ENCODE measurements at places on chromosomes 5 and 9. TPM values are rescaled to one million over a fixed set of nuclear protein-coding genes. Genes with fewer than 3 reads are reported as not detected.

GRCh38 chr5:160702934-160703333 is 149.1 kb downstream of the ATP10B start:
- no peak for DNase-seq

DNA sequence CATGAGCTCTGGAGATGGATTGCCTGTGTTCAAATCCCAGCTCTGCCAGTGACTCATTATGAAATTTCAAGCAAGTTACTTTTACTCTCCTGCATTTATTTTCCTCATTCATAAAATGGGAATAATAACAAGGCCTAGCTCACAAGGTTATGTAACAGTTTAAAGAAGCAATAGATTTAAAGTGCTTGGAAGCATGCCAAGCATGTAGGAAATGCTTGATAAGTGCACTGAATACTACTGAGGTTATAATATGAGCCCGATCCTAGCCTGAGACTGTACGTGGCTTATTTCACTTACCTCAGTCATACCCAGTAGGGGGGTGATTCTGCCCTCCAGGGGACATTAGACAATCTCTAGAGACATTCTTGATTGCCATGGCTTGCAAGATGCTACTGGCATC is 734.1 kb upstream of the WWC1 start:
- DNase-seq: no peak

DNA sequence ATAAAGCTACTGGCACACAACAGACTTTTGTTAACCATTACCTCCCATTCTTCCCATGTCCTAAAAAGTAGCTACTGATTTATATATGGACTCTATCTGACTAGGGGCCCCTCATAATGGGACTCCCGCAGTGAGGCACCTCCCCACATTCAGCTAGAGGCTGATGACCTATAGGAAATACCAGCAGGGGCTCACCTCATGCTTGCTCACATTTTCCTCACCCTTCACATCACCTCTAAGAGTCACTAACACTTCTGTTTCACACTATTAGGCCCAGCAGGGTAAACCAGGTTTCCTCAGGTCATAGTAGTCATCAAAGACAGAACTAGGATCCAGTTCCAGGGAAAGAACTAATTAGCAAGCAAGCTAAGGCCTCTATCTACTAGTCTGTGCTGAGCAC is 60.7 kb downstream of the PRELID2 start:
- no peak for DNase-seq

DNA sequence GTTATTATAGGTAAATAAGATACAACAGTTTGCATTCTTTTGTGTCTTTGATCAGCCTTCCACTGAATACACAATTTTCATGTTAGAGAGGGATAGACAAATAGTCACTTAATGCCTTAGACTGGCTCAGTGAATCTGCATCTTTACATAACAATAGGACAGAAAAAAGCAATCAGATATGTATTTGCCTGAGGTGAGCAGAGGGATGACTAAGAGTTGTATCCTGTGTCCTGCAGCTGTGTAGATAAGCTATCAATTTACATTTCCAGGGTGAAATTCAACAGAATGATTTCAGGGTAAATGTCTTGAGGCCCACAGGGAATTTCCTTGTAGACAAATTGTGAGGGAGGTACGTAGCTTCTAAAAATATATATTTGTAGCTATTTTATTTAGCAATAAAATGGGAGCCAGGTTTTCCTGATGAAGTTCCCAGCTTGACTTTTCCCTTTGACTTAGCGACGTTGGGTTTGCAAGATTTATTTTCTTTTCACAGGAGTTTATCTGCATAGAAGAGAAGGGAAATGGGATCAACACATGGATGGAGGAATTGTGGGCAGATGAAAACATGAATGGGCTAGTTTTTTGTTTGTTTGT is 586.1 kb upstream of the CDH6 start:
- DNase-seq: no peak

DNA sequence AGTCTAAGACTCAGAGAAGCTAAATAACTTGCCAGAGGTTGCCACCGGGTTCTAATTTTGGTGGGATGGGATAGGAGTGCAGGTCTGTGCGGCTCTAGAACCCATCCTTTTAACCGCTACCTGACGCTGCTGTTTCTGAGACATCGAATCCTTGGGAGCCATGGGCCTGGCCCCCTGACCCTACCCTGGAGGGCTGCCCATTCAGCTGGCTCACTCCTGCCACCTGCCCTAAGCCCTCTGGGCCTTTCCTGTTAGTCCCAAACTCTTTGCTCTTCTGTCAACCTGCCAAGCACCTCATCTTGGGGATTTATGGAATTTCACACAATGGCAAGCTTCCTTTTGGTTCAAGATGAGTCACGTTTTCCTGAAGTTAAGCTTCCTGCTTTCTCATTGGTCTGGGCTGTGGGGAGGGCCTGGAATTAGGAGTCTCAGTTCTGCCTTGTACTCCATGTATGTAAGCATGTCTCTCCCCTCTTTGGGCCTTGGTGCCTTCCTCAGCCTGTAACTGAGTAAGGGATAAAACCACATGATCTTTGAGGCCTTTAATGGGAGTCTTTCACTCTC is 26.6 kb downstream of the ENHO start:
- DNase-seq: peak; percentile 74

DNA sequence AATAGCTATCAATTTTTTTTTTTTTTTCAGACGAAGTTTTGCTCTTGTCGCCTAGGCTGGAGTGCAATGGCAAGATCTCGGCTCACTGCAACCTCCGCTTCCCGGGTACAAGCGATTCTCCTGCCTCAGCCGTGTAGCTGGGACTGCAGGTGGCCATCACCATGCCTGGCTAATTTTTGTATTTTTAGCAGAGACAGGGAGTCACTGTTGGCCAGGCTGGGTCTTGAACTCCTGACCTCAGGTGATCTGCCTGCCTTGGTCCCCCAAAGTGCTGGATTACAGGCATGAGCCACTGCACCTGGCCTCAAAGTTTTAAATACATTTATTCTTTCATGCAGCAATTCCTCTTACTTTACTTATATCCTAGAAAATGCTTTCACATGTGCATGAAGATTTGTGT is 17.6 kb downstream of the TRIM14 start:
- no peak for DNase-seq

- peak; percentile 26 for DNase-seq
Observed at GRCh38 chr5:163964671-163965070, 459.3 kb downstream of the MAT2B start.

DNA sequence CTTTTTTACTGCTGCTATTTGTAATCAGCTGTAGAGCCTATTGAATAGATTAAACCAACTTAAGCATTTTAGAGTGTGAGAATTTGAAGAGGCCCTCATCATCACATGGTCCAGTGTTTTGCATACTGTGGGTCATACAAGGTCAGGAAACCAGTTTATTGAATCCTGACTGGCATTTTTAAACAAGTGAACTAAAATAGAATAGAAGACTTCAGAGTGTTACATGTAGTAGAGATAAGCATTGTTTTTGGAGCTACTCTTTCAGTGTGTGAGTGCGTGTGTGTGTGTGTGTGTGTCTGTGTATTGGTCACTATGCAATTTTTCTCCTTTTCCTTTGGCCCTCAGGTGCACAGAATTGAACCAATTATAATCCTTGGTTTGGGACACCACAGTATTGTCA is 114.4 kb downstream of the SLC28A3 start:
- peak; percentile 27 for DNase-seq

DNA sequence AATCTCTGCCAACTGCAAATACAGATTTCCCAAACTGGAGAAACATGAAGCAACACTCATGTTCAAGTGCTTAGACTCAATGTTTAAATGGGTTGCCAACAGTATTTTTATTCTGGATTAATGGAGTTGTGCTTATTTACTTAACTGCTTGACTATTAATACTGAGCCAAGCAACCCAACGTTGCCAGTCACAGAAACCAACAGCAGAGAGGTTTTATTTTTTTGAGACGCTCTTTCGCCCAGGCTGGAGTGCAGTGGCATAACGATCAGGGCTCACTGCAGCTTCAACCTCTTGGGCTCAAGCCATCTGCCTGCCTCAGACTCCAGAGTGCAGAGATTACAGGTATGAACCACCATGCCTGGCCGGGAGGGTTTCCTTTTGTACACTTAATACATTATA is 8.5 kb upstream of the TMEM268 start:
- no peak for DNase-seq

GRCh38 chr9:112520656-112521055 is 34.0 kb downstream of the KIAA1958 start:
- DNase-seq: no peak

- DNase-seq: no peak
Observed at GRCh38 chr5:104452550-104452949, 890.0 kb upstream of the NUDT12 start.

GRCh38 chr9:104386013-104386412 is 118.0 kb upstream of the OR13F1 start:
- no peak for DNase-seq

GRCh38 chr5:106423109-106423897 is 1247.4 kb downstream of the EFNA5 start:
- DNase-seq: no peak

- no peak for DNase-seq
Observed at GRCh38 chr5:171855798-171856763, 70.5 kb downstream of the SMIM23 start.

DNA sequence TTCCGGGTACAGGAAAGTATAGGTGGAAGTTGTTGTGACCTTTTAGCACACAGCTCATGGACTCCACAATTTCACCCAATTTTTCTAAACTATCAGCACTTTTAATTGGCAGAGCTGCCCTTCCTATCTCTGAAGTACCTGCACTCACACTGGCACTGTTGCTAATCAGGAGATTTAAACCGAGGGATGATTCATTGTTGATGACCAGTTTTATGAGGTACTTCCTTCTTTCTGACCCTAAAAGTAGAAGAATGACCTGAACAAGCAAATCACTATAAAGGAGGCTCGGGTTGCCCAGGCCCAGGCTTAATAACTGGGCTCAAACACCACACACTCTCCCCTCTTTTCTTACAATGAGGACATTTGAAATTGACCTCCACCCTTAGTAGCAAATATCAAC is 105.9 kb downstream of the KCNN2 start:
- peak; percentile 34 for DNase-seq

DNA sequence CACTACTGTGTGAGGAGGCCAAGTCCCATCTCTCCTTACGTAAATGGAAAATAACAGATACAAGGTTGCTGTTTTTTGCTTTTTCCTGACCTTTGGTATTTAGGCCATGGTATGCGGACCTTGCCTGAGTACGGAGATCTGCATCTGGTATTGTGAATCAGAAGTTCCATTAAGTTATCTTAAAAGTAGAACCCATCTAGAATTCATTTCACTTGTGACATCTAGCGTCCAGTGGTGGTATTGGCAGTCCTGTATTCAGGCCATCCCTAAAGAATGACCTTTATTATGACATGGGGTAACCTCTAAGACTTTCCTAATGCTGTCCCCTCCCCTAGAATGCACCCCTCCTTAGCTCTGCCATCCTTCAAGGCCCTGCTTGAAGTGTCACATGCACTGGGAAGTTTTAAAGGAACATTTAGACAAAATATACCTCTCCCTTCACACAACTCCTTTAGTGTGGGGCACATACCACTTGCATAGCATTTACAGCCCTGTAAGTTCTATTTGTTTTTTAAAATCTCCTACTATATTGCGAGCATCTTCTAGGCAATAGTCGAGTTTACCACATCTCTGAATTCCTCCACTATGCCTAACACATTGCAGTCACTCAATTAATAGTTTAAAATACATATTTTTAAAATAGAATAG is 1.9 kb upstream of the SPDL1 start:
- DNase-seq: peak; percentile 64

Gene FCN1
- not detected for total RNA-seq

Gene CCL27
- total RNA-seq: not detected

Gene FLT4
- 156 TPM for total RNA-seq

Gene NR2F1-AS1
- 16.1 TPM for total RNA-seq

Gene CORO2A
- 0.22 TPM for total RNA-seq

Gene ANKRD20A1
- total RNA-seq: 0.87 TPM

Gene AMBP
- total RNA-seq: not detected

Gene PCDHB7
- 0.44 TPM for total RNA-seq

Gene IFNA21
- total RNA-seq: not detected
